NCI-H510A (cell line): ENCODE measurements at places on chromosomes 3 and 15.

GRCh38 chr15:70258369-70259027 is 160.8 kb upstream of the TLE3 start:
- no peak for DNase-seq

- no peak for DNase-seq
These were observed 10.0 kb downstream of the ABHD2 start for GRCh38 chr15:89098281-89098680.

DNA sequence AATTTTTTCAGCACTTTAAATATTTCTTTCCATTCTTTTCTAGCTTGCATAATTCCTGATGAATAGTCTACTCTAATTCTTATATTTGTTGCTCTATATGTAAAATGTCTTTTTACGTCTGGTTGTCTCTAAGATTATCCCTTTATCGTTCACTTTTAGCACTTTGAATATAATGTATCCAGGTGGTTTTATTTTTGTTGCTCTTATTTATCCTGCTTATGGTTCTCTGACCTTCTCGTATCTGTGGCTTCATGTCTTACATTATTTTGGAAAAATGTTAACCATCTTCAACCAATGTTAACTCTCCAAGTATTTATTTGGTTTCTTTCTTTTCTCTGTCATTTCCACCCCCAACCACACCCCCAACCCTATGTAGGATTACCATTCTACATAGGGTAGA is 30.0 kb upstream of the RFX7 start:
- no peak for DNase-seq

DNA sequence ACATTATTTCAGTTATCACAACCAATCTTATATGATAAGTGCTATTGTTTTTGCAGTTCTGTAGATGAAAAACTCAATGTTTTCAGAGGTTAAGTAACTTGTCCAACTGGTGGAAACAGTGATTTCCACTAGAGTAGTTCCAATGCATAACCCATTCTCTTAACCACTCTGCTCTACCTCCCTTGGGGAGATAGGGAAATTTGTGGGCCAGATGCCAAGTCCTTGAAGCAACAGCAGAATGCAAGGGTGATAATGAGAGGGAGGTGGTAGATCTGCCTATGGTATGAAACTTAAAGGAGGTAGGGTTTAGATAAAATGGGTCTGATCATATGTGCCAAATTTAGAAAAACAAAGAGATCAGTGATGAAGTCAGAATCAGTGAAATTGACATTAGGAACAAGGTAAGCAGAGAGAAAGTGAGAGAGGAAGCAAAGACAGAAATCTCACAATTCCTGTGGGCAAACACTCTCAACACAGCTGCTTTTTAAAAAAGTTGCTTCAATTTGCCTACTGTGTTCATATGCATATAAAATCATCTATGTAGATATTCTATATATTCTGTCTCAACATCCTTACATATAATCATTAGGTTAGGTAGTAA is 50.5 kb upstream of the UBP1 start:
- DNase-seq, result no peak

DNA sequence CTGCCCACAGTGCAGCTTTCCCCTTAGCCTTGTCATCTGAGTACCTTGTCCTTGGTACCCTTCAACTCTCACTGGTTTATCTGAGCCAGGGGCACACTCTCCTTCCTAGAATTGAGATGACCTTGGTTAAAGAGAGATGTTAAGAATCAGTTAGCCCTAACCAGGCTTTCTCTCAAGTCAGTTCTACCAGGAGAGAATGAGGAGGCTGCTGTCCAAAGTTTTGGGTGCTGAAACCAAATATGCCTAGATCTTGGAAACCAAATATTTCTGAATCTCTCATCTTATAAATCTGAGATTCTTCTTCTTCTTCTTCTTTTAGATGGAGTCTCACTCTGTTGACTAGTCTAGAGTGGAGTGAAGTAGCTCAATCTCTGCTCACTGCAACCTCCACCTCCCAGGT is 12.0 kb upstream of the CTXND1 start:
- no peak for DNase-seq

- DNase-seq, result no peak
These were observed 24.2 kb downstream of the HES1 start for GRCh38 chr3:194160158-194160557.

GRCh38 chr3:77093101-77093500 is 53.2 kb downstream of the ROBO2 start:
- no peak for DNase-seq

DNA sequence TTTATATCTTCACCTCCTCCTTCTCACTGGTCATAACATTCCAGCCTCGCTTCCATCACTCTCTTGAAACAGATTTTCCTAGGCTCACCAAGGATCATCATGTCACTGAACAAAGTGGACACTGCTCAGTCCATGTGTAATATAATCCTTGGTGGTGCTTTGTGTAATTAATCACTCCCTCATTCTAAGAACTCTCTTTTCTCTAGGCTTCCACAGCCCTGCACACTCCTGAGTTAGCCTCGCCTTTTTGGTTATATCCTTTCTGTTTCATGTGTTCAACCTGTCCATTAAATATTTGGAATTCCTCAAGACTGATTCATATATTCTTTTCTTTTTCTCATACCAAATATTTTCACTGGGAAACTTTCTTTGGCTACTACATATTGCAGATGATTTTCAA is 440.8 kb downstream of the PYDC2 start:
- no peak for DNase-seq

GRCh38 chr15:70504299-70504951 is 258.9 kb downstream of the UACA start:
- DNase-seq, result no peak

- DNase-seq, result no peak
These were observed 23.1 kb downstream of the ABHD6 start for GRCh38 chr3:58260733-58261132.

DNA sequence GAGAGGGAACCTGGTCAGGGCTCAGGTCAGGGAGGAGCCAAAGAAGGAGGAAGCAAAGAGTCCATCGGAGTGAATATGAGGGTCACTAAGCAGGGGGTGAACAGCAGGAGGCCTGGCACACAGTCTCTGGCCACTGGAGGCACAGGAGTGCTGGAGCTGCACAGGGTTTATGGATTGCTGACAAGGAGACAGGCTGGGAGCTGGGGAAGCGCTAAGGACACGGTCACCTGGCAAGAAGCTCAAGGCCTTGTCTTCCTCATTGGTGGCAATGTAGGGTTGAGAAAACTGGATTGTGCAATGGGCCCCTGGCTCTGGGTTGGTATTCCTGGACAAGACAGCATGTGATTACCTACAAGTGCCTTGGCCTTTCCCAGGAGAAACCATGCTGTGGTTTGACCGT is 5.8 kb upstream of the CAMP start:
- DNase-seq, result no peak

DNA sequence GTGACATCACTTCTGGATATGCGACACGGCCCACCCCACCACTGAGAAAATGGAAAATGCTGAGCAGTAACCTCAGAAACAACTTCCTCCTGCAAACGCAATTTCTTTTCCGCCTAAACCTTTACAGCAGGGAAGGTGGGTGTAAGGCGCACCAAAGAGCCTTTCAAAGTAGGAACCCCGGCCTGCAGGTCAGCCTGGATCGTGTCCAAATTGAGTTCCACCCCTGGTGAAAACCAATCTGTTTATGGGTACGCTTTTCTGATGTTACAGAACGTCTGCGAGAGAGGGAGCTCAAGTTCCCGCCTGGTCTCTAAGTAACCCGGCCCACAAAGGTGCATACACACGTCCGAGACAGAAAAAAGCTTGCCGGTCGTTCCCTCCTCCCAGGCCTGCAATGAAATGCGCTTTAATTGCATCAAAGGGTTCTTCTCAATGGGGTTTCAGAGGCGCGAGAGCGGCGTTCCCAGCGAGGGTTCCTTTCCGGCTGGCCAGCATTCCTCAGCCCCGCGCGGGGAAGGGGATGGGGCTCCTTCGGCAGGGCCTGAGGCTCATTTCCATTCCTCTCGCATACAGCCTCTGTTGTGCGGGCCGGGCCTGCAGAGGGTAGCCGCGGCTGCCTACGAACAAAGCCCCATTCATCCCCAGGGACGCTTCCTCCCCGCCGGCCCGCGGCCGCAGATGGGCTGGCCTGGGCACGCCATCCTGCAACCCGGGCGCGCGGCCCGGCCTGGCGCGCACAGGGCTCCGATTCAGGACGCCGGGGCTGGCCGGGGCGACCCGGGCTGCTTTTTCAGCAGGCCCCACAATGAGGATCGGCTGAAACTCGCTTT is 138.1 kb downstream of the TMCO5A start:
- peak; percentile 31 for DNase-seq

- DNase-seq, result no peak
These were observed 904.0 kb downstream of the TBL1XR1 start for GRCh38 chr3:176293276-176293675.

DNA sequence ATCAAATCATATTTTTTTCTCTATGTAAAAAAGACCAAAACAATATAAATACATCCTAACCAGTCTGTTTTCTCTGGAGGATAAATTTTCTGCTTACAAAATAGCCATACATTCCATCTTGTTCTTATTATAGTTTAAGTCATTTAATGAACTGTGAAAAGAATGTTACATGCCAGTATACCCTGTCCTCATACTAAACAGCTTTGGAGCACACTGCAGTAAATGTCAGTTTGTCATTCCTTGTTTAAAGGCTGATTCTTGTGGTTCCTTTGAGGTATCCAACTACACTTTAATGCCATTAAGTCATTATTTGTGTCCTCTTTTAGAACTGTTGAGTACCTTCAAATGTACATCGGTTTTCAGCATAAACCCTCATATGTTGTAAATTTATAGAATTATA is 52.7 kb upstream of the DCBLD2 start:
- DNase-seq, result no peak

- DNase-seq, result no peak
These were observed 205.9 kb downstream of the MBNL1 start for GRCh38 chr3:152474585-152474984.

GRCh38 chr3:107962946-107963345 is 127.9 kb downstream of the CD47 start:
- DNase-seq, result no peak

- DNase-seq, result no peak
These were observed 527.2 kb downstream of the FOXP1 start for GRCh38 chr3:71056327-71056726.

GRCh38 chr3:76107935-76108570 is 322.7 kb upstream of the ZNF717 start:
- DNase-seq, result no peak
